ENCODE measurements at places on chromosomes 5 and 9.
A peak's percentile ranks its signal among the peaks of the same experiment; 100 is the strongest.

DNA sequence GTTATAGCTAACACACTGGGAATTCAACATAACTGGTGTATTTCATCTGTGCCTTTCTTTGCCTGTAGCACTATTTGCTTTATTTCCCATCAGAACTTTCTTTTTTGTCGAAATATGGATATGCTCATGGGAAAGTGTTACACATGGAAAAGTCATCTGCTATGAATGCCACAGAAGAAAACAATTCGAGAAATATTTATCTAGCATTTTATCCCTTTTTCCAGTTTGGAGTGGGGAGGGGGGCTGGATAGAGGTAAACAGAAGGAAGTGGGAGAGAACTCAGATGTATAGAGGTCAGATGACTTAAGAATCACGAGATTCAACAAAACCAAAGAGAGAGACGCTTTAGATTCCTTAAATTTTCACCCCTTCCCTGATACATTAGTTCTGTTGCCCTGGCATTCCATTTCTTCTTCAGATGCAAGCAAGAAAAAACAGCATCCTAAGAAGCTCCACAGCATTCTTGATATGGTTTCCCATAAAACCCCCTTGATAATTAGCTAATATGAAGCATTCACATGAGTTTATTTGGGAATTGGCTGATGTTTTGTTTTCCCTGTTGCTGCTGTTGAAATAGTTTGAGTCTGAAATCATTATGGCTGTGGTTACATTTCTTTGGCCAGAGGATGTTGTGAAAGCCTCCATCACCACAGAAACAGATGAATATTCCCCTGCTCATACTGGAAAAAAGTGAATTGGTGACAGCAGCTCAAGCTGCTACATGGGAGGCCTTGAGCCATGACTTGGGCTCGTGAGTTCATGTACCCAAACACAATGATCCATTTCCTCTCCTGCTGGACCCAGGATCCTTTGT lies 335.8 kb upstream of the DAB2 start:
- DNase-seq, result no peak

DNA sequence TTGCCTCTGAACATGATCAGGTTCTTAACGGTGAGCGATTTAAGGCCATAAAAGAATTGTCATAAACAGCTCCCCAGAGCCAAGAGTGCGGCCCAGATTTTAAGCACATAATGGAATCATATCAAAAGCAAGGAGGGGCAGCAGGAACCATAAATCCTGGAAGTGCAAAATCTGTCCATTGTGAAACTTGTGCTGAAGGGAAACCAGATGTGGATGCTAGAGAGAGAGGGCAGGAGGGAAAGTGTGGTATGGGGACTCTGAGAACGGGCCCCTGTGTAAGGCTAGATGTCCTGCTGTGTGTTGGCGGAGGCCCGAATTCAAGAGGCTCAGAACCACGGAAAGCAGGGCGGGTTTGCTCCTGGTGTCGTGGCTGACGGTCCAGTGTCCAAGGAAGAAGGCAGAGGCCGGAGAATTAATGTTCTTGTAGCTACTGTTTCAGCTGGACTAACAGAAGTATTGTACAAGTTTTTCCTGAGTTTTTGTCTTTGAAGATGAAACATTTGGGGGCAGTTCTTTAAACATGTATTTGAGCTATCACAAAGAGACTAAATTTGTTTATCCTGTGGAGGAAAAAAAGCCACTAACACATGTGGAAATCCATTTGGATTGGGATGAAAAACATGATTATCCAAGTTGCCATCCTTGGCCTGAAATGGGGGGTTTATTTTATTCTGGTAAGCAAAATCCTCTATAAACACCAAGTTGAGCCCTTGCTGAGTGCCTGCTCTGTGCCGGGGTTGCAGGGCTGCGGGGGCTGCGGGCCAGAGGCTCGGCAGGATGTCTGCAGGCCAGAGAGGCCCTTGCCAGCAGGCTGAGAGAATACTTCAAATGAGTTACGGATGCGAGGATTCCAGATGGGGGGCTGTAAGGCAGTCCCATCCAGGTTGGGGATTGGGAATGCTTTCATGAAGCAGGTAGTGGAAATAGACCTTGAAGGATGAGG lies 9.2 kb upstream of the CXCL14 start:
- DNase-seq, result no peak

- DNase-seq, result peak; percentile 60
Observed at GRCh38 chr5:39274398-39275085, 55.2 kb upstream of the FYB1 start.

GRCh38 chr5:139117342-139117884 lies 80.8 kb downstream of the SIL1 start:
- no peak for DNase-seq

DNA sequence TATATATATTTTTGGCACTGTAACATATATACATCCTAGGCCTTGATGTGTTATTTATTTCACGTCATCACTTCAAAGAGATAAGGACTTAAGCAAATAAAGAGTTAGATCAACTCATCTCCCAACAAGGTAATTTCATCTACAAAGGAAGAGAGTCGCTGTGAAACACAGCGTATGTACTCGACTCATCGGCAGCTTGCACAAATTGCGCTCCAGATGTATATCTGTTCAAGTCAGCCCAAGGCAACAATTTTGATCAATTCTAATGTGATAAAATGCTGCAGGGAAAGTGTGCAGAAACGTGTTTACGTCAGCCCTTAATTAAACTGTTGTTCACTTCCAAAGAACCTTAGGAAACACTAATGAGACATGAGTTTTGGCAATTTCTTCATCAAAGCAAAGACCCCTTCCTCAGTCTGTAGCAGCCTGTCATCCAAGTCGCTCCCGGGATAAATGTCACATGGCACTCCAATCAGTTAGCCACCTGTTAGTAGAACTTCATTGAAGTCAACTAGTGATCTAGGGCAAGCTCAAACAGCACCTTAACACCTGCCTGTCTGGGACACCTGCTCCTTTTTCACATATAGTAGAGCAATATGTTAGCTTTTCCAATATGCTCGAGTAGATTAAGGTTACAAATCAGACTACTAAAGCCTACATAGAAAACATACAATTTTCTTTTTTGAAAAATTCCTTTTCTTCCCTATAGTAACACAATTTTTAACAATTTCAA lies 182.4 kb downstream of the NFIB start:
- DNase-seq, result no peak

- no peak for DNase-seq
Observed at GRCh38 chr5:40317023-40317422, 362.7 kb upstream of the PTGER4 start.
